ENCODE measurements at places on chromosomes 1 and 21.
A peak's percentile ranks its signal among the peaks of the same experiment; 100 is the strongest.

GRCh38 chr1:233912909-233913308 is 8.4 kb downstream of the SLC35F3 start:
- no peak for DNase-seq

GRCh38 chr1:10216090-10216749 is 5.8 kb downstream of the KIF1B start:
- DNase-seq = no peak

- no peak for DNase-seq
Observed at GRCh38 chr1:203098445-203098844, 12.6 kb upstream of the MYOG start.

DNA sequence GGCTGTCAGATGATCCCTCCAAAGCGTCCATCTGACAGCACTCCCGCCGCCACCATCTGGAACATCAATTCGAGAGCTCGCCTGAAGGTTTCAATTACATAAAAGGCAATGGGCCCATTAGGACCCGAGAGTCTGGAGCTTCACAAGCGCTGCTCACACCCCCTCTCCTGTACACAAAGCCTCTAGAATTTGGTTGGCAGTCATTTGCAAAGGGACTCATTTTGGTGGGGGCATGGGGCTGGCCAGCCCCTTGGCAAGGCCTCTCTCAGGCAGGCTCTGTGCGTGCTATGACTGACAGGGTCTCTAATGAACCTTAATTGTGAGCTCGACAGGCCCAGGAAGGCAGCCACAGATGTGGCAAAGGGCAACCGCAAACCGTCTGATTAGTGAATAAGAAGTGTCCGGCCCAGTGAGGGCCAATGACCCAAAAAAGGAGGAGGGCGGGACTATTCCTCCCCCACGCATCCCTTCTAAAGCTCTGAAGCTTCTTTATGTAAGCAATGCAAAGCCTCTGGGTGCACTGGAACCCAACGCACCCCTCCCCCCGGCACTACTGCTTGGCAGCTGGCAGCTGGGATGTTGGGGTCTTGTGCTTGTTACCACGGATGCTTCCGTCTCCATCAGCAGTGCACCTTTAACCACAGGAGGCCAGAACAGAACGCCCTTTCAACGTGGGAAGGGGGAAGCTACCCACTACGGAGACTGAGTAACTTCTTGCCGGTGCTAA is 79.4 kb downstream of the CAPZB start:
- DNase-seq = no peak

- DNase-seq = no peak
Observed at GRCh38 chr1:57329937-57330336, 93.9 kb downstream of the DAB1 start.

DNA sequence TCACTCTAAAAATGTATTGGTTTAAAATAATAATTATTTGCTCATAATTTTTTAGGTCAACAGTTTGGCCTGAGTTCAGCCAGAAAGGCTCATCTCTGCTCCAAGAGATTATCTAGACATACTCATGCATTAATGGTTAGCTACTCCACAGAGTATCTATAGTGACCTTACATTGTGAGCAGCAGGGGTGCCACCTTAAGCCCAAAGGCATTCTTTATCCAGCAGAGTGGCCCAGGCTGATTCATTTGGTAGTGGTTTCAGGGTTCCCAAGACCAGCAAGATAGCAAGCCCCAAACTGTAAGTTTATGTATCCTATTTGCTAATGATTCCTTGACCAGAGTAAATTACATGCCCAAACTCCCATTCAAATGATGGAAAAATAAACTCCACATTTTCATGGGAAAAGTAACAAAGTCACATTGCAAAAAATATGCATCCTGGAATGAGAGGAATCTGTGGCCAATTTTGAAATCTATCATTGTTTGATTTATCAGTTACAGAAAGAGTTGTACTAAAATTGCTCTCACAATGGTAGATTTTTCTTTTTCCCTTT is 182.6 kb upstream of the KCNK2 start:
- DNase-seq = no peak

GRCh38 chr1:16440131-16440469 is 424 bp upstream of the NECAP2 start:
- DNase-seq = peak; percentile 13

GRCh38 chr1:157700732-157701131 is at the start of gene FCRL3:
TSS of gene FCRL3 (minus strand) at chr1:157700769. CDS start at chr1:157700489, 280 bp downstream.
- DNase-seq = no peak

GRCh38 chr1:18527921-18528320 is 47.2 kb downstream of the KLHDC7A start:
- DNase-seq = no peak

DNA sequence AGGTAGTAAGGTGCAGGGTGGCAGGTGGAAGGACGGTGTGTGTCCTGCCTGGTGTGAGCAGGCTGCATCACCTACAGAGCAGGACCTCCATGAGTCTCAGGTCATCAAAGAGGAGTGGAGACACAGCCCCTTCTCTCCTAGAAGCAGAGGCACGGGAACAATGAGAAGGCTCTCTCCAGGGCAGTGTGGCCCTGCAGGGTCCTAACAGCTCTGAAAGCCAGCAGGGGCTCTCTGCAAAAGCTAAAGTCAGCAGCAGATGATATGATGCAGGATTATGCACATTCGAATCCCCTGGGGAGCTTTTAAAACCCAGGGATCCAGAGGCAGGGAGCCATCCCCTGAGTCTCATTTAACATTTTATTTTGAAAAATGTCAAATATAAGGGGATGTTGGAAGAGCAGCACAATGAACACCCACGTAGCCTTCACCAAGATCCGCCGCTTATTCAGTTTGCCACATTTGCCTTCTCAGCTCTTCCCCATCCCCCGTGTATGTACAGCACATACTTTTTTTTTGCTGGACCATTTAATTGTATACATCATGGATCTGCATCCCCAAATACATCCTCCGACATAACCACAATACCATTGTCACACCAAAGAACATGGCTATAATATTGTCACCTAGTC is 88.1 kb downstream of the CNIH3 start:
- no peak for DNase-seq

- DNase-seq = peak; percentile 46
Observed at GRCh38 chr1:25026730-25027450, 96.8 kb upstream of the RUNX3 start.

- no peak for DNase-seq
Observed at GRCh38 chr1:4076346-4076745, 176.3 kb upstream of the C1orf174 start.

DNA sequence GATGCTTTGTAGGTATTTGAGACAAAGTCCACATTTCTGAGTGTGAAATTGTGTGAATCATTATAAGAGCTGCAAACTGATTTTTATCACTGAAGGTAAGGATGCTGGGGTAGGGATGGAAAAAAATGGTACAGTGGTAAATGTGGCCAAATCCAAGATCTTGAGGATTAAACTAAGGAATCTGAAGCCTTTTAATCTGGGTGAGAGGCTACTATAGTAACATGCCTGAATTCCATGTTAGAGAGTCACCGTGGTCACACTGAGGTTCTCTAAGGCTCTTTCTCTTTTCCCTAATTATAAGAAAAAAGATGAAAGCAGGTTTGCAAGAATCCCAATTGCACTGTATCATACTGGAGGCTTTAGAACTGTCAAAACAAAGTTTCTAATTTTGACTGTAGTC is 17.6 kb downstream of the PTGER3 start:
- DNase-seq = no peak

DNA sequence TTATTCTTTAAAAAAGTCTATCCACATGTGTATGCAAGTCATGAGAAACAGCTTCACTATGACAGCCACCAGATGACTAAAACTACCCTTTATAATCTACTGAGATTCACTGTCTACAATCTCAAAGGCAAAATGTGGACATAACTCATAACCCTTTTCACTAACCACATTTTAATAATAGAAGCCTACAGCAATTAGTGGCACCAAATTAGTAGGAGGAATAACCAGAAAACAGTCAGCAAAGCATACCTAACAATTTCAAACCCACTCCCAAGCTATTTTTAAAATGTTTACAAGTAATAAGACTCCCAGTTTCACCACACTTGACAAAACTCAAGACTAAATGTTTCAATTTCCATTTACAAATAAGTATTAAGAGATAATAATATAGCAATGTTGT is 442.9 kb downstream of the PTPRC start:
- no peak for DNase-seq

- peak; percentile 74 for DNase-seq
Observed at GRCh38 chr1:209685821-209686220, 10.6 kb downstream of the G0S2 start.

- DNase-seq = no peak
Observed at GRCh38 chr1:36440044-36440443, 10.2 kb downstream of the OSCP1 start.

GRCh38 chr1:160756849-160757201 is 17.8 kb downstream of the SLAMF7 start:
- DNase-seq = no peak

DNA sequence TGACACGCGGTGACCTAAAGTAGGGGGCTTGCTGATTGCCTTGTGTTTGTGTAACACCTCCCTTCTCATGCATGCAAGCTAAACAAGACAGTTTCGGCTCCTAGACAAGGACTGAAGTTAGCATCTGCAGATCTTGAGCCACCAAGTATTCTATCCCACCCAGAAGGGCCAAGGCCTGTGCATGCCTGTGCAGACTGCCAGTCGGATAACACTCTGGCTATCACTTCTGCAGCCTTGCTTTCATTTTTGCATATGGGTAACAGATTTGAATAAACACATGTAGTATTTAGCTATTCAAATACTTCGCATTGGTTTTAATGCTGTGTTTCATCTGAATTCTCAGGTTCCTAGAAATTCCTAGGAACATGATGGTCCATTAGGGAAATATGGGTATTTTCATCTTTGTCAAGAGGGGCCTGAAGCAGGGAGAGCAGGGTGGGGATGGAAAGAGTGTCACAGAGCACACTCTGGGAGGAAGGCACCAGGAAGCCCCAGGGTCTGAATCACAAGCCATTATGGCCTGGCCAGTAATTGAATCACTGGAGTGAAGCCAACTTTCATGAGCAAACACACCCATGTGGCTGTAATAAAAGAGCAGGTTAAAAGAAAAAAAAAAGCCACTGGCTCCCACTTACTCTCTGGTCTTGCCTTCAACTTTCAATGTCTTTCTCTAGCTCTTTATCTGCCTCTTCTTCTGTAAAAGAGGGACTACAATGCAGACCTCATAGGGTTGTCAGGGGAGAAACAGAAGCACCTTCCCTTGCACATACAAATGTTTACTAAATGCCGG is 28.3 kb downstream of the GADD45A start:
- no peak for DNase-seq

DNA sequence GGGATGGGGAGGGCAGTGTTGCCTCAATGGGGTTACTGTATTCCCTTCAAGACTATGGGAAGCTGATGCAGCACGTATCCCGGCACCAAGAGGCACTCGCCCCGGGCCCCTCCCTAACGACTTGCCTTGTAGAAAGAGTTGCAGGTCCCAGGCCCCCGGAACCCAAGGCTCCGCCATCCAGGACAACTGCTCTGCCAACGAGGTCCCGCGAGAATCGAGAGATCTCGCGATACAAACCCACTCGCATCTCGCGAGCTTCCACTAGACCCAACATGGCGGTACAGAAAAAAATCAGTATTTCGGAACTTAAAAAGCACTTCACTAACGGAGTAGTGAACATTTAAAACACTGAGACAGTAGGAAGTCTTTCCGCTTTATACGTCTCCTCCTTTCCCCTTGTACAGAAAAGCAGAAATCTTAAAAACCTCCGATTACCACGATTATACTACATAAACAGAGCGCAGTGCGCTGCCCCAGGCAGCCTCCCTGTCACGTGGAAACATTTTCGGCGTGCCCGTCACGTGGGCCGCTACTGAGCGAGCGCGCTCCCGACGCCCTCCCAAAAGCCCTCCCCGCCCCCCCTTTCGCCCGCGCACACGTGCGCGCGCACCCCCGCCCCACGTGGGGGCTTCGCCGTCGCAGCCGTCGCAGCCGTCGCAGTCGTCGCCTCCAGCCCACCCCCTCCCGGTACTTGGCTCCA is at the start of gene ZZZ3:
ZZZ3 (minus strand) TSS at position 199 of the 700 bp plus-strand sequence. CDS start 49,304 bp downstream, outside the sequence.
- DNase-seq = peak; percentile 95

GRCh38 chr1:17816511-17816910 is 61.4 kb downstream of the ACTL8 start:
- DNase-seq = no peak

GRCh38 chr1:57162607-57163261 is 196.9 kb upstream of the C8B start:
- no peak for DNase-seq

- peak; percentile 7 for DNase-seq
Observed at GRCh38 chr1:241592273-241592958, 47.8 kb downstream of the CHML start.

GRCh38 chr1:22791831-22792347 is 81.2 kb downstream of the EPHB2 start:
- DNase-seq = no peak

GRCh38 chr1:234848972-234849649 is 239.1 kb upstream of the IRF2BP2 start:
- no peak for DNase-seq

- DNase-seq = no peak
Observed at GRCh38 chr1:227654858-227655752, 80.0 kb downstream of the JMJD4 start.

Measured in activated naive CD4-positive, alpha-beta T cell treated with anti-CD3 and anti-CD28 coated beads for 36 hours (primary cell).